ENCODE measurements at places on chromosomes 6 and 20.

GRCh38 chr6:163637524-163637923, 223.0 kb downstream of the QKI start:
- no peak for DNase-seq

DNA sequence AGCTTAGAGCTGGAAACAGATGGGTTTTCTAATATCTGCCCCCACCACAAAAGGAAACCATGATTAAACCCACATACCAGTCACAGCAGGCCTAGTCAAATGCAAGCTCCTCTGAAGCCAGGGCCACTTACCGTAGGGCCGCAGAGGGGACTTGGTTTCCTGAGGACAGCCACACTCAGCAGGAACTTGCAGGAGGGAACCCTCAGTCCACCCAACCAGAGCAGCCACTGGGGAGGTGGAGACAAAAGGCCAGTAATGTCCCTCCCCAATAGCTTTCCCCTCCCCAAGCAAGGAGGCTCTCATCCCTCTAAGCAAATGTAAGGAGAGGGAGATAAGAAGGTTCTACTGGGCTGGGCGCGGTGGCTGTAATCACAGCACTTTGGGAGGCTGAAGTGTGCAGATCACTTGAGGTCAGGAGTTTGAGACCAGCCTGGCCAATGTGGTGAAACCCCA, 384.4 kb upstream of the JARID2 start:
- DNase-seq: no peak

- no peak for DNase-seq
Measured at GRCh38 chr6:119345114-119345513, 4.4 kb downstream of the MAN1A1 start.

DNA sequence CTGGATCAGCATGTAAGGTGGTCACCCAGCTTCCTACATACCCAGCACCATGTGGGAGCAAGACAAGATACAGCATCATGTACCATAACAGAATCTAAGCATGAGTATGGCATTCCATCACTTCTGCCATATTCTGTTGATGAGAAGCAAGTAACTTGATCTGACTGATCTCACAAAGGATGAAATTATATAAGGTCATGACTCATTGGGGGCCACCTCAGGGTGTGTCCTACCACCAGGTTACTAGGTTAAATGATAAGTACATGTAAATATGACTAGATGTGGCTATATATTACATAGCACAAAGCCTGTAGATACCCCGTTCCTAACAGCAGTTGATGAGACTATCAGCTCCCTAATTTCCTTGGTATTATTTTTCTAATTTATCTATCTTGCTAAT, 213.1 kb downstream of the DOK5 start:
- no peak for DNase-seq

DNA sequence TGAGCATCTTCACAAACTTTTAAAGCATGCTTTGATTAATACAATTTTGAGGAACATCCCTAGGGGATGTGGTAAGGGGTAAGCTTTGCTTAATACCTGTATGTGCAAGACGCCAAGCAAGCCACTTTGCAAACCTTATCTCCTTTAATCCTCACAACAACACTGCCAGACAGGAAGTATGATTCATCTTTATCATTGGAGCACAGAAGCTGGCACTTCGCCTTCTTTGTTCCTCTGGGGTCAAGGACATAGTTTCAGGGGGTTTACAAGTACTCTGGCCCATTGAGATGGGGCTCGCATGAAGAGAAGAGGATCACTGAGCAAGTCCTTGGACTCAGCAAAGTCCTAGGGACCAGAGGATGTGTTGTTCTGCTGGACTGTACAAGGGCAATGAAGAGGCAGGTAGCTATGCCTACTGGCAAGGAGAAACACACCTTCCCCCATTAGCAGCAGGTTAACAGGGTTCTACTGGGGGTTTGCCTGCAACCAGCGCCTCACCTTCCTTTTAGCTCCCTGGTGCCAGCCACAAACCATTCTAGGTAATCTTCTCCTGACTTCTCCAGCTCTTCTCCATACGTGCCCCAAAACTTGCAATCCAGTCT, 8.8 kb downstream of the TMEM244 start:
- DNase-seq: no peak
